ENCODE measurements at places on chromosomes 11 and 22. TPM values are rescaled to one million over a fixed set of nuclear protein-coding genes. Genes with fewer than 3 reads are reported as not detected.

Gene KCNJ1
- total RNA-seq = not detected

Gene VWCE
- total RNA-seq = 0.97 TPM

Gene CARNS1
- 0.20 TPM for total RNA-seq

Gene NPAS4
- total RNA-seq = not detected
